ENCODE measurements at places on chromosomes 2 and 18.

- no peak for DNase-seq
These were observed 39.3 kb upstream of the C1GALT1C1L start for GRCh38 chr2:43715300-43716098.

GRCh38 chr2:29495068-29495467 lies 379.9 kb downstream of the CLIP4 start:
- DNase-seq = no peak

DNA sequence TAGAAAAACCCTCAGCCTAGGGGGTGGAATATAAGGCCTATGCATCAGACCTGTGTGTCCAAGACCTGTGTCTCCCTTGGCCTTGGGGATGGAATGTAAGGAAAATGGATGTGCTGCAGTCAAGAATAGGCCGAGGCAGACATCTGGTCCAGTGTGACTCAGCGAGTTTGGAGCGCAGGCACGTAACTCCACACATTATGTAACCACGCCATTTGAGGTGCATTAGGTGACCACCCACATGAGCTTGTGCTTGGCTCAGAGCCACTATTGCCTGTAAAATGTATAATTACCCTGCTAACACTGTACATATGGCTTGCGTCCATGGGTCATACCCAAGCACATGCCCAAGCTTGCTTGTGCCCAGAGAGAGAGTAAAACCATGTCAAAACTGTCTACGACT lies 580.9 kb upstream of the HNMT start:
- no peak for DNase-seq

- no peak for DNase-seq
These were observed 2.5 kb upstream of the ATG16L1 start for GRCh38 chr2:233248999-233249398.

DNA sequence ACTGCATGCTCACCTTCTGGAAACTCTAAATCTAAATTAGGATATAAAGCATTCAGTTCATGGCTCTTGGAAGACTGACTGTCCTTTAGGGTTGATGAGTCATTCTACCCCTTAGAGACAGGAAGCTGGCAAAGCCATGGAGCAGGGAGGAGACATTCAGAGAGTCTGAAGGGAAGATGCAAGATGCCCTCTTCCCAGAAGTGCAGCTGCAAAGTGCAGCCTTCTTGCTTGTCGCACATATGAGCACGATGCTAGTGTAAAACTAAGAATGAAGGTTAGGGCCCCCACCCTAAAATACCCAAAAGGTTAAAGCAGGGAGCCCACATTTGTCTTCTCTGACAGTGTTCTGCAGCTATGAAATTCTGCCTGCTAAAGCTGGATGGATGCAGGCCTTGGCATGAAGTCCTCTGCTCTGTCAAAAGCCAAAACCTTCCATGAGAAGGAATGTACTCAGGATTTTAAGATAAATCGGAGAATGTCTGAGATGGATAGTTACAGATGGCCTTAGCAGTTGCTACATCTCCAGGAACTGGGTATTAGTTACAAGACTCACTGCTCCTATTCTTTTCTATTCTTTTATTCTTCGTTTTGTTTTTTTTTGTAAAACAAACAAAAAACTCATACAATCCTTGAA lies 89.7 kb downstream of the POLE4 start:
- DNase-seq = no peak

DNA sequence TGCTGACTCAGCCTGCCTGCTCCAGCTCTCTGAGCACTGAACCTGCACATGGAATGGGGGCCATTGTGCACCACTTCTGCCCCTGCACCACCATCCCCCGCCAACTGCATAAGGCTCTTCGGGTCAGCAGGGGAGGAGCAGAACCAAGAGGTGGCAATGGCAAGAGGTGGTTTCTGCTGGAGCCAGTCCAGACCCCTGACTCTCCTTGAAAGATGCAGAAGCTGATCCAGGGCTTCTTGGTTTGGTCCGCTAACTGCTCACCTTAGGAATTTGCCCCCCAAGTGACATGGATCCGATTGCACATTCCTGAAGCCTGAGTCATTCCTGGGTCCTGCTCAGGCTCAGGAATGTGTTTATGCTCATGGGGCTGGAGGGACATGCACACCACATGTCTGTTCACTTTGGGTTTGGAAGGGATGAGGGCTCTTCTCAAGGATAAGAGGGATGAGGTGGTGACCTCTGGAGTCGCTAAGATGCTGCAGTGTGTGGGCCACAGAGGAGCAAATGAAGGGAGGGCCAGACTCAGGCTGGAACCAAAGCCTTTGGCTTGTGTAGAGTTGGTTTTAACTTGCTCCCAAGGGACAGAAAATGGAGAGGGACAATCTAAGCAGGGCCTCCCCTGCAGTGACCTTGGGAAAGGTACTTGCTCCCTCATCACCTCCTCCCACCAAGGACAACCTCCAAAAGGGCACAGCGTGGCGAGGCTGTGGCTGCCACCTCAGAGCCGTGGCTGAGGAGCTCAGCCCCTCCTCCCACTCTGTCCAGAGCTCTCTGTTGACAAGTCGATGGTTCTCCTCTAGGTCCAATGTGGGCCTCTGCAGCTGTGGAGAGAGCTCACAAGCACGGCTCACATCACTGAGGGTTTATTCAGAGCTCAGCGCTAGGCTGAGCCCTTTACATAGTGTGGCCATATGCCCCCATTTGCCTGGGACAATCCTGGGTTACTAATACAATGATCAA lies 66.2 kb downstream of the HS1BP3 start:
- DNase-seq = no peak

DNA sequence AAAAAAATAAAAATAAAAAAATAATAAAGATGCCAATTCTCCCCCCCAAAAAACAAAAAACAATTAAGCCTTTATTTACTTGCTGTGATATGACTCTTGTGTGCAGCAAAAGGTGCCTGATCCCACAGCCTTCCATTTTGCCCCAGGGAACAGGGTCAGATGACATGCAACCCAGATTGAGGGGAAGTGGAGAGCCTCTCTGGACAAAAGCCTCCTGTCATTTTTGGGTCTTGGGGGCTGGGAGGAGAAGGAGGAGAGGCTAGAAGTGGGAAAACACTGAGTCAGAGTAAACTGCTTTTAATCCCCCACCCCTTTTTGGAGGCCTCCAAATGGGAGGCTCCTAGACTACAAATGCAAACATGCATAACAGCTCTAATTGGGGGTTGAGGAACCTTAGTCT lies 46.6 kb upstream of the SCG2 start:
- no peak for DNase-seq

DNA sequence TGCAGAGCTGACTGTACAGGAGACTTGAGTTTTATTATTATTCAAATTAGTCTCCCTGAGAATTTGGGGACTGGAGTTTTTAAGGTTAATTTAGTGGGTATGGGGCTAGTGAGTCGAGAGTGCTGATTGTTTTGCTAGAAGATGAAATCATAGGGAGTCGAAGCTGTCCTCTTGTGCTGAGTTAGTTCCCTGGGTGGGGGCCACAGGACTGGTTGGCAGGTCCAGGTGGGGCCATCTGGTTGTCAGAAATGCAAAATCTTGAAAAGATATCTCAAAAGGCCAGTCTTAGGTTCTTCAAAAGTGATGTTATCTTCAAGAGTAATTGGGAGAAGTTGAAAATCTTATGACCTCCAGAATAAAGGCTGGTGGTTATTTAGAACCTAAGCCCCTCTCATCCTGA lies 267.3 kb downstream of the MYCN start:
- no peak for DNase-seq

GRCh38 chr2:143803936-143804335 lies 674.7 kb downstream of the ARHGAP15 start:
- no peak for DNase-seq

GRCh38 chr2:122955776-122956175 lies 1069.3 kb upstream of the CNTNAP5 start:
- DNase-seq = no peak

DNA sequence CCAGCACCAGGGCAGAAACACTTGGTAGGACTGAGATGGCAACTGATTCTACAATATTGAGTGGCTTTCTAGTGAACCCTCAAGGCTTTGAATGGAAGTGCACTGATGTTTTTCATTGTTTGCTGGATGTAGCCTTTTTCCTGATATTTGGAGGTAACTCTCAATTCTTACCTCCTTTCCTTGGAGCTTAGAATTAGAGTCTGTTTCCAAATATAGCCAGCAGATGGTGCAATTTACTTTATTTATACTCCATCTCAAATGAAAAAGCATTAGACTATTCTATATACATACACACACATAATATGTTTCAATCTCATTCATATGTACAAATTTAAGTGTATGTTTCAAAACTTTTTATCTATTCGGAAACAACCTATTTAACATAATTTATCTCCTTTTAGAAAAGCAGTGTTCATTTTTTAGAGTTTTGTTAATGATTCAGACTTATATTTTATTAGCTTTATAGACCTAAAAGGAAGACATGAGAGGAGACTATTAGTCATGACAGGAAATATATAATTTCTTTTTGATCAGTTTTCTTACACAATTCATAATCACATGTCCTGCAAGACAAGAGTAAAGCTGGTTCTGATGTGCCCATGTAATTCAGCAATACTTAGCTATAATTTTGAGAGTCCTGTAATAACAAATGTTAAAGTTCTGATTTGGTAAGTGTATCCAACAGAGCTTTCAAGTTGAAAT lies 124.8 kb downstream of the NUP35 start:
- no peak for DNase-seq

DNA sequence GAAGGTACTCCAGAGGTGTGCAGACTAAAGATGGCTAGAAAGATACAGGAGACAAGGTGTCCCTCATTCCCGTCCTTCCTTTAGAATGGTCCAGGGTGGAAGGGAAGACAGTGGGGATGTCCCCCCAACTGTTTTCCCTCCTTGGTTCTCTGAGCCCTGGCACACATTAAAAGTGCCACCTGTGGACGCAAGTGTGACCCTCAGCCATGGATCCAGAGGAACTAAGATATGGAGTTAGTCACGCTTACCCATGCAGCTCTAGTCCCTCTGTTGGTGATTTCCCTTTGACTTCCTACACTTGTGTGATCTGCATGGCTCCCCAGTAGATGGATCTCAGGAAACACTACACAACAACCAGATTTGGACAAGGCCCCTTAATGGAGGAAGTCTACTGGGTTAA lies 113.1 kb upstream of the SRD5A2 start:
- DNase-seq = no peak

- DNase-seq = no peak
These were observed 84.3 kb downstream of the UXS1 start for GRCh38 chr2:106109675-106110424.

- no peak for DNase-seq
These were observed 137.2 kb downstream of the BCL2 start for GRCh38 chr18:63182310-63182772.

DNA sequence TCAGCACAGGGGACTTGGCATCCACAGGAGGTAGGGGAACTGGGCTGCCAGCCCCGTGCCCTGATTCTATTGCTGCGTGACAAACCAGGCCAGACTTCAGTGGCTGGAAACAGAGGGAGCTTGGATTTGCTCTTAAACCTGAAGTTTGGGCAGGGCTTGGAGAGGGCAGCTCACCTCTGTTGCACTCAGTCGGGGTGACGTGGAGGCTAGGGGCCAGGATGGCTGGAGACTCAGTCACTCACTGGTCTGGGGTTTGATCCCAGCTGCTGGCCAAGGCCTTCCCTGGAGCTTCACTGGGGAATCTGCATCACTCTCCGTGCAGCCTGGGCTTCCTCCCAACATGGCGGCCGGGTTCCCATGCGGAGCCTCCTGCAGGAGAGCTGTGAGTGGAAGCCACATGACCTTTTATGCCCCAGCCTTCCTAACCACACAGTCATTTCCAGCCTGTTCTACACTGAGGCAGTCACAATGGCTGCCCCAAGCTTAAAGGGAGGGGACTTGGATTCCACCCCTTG lies 175.2 kb upstream of the HDAC4 start:
- no peak for DNase-seq

DNA sequence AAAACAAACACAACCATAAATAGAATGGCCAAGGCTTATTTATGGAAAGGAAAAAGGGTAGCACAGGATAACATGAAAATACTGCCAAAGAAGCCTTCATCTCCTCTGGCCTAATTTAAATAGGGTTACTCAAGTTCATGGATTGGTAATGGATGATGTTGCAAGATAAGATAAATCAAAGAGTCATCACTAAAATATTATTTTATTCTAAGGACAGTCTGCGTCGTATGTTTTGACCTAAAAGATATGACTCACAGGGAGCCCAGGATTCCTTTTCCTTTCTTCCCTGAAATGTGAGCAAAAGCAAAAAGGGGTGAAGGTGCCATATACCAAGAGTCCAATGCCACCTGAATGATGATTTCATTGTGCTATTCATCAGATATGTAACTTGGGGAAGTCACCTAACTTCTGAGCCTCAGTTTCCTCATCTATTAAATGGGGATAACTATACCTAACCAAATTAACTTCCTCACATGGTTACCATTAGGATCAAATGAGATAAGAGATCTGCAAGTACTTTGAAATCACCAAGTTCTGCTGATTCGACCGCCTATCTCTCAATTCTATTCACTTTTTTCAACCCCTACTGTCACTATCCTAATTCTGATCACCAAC lies 137.7 kb downstream of the THADA start:
- DNase-seq = no peak

DNA sequence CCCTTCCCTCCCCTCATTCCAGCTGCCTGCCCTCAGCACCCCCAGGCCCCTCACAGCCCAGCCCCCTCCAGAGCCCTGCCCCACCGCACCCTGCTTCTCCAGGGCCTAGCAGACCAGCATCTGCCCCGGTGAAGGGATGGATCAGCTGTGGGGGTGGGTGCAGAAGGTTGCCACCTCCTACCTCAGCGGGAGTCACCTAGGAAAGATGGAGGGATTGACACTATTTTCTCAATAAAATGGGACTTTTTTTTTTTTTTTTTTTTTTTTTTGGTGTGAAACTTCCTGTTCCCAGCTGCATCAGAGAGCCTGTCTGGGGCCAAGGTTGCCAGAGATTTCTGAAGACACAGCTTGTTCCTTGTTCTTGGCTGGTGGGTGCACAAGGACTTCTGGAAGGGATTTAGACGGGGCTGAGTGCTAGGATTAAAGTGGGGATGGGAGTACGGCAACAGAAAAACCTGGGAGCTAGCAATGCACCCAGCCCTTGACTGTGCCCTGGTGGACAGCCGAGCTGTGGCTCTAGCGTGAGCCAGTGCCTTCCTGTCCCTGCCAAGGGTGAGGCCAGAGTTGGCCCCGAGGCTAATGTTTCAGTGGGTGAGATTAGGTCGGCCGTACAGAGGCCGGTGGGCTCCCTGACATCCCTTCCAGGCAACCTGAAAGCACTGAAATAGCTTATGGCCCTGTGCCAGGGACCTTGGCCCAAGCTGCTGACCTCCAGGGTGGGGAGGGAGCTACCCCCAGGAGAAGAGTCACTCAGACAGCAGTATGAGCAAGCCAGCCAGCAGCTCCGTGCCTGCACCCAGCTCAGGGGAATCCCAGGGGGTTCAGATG lies 4.6 kb downstream of the B3GNT7 start:
- no peak for DNase-seq

- no peak for DNase-seq
These were observed 20.1 kb upstream of the C2orf72 start for GRCh38 chr2:231017231-231017598.

GRCh38 chr18:50079571-50080295 lies 115.2 kb downstream of the MYO5B start:
- DNase-seq = no peak

DNA sequence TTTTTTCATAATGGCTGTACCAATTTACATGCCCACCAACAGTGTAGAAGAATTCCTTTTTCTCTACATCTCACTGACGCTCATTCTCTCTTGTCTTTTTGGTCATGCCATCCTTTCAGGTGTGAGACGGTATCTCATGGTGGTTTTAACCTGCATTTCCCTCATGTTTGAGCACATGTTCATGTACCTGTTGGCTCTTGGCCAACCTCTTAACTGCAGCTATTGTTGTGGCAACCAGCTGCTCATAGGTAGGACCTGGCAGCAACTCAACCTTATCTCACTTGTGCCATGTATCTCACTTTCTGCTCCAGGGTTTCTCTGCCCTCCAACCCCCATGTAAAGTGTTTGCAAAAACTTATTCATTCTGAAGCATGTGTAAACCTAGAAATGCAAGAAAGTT lies 167.5 kb downstream of the UPP2 start:
- no peak for DNase-seq
